Right ventricle myocardium inferior (tissue), 1 donor: ENCODE measurements at places on chromosomes 5 and 9. TPM values are rescaled to one million over a fixed set of nuclear protein-coding genes. Genes with fewer than 3 reads are reported as not detected.

Gene SPINK13
- not detected for total RNA-seq

Gene ADGRD2
- total RNA-seq: not detected

Gene CNTNAP3B
- 6.8 TPM for total RNA-seq

DNA sequence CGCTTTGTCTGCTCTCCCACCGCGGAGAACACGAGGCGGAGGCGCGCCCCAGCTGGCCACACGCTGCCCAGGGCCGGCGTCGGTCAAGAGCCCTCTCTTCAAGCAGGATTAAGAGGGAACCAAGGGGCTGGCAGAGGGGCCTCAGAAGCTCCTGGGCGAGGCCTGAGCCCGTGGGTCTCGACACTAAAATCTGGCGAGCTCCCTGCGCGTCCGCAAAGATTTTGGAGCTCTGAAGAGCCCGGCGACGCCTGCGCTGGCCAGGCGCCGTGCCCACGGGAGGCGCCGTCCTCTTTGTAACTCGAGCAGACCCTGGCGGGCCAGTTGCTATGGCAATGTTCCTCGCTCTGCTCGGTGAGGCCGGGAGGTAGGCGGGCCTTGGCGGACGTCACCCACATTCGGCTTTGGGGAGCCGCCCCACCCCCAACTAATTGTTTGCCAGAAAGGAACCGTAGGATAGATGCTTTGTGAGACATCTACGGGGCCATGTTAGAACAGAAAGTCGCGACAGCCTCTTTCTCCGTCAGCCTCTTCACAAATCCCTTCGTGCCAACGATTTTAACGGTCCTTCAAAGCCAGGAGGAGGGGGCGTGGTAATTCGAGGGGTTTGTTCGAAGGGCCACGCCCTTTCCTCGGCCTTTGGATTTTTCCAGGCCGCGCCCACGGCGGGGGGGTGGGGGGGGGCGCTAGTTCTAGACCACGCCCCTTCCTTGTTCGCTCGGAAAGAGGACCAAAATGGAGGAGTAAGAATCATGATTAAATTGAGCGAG is 714 bp upstream of the CNOT8 start:
- DNase-seq: peak; percentile 99

- no peak for DNase-seq
These were observed 592.2 kb downstream of the ANXA1 start for GRCh38 chr9:73743826-73744225.

DNA sequence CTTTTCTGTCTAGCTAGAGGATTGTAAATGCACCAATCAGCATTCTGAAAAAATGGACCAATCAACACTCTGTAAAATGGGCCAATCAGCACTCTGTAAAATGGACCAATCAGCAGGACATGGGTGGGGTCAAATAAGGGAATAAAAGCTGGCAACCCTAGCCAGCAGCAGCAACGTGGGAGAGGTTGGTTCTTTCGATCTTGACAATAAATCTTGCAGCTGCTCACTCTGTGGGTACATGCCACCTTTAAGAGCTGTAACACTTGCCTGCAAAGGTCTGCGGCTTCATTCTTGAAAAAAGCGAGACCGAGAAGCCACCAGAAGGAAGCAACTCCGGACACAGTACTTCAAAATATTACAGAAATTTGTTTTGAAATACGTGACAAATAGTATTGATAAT is 424.6 kb upstream of the CDH9 start:
- DNase-seq: no peak

DNA sequence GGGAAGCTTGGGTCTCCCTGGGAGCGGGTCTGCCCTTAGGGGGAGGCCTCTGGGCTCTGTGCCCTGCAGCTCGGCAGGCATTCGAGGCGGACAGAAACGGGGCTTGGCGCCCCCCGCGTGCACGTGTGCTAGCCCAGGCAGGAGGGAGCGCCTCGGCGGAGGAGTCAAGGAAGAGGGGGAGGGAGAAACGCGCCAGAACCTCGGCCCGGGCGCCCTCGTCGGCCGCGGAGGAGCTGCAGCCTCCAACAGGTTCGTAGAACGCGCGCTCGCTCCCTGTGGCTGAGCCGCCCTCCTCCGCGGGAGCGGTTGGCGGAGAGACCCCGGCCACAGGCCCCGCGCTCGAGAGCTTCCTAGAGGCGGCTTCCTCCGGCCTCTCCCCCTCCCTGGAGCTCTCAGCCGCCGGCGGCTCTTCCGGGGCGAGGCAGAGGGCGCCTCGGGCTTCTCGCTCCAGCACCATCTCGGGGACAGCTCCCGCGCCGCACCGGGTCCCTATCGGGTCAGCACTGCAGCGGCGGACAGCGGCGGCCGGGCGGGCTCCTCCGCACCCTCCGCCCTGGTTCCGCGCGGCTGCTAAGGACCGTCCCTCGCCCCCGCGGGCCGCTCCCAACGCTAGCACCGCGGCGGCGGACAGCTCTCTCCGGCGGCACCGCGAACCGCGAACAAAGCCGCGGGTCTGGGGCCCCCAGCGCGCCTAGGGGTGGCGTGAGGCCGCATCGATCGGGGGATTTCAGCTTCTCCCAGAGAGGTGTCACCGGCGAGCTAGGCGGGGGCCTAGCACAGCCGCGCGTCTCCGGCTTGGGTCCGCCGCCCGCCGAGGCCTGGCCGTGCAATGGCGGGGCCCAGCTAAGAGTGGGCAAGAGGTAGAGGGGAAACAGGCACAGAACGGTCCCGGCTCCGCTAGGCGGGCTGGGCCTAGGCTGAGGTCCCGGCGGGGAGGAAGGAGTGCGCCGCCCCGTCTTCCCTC is 74.6 kb upstream of the CPLX2 start:
- DNase-seq: peak; percentile 88

GRCh38 chr9:18626046-18626698 is 152.2 kb downstream of the ADAMTSL1 start:
- no peak for DNase-seq

DNA sequence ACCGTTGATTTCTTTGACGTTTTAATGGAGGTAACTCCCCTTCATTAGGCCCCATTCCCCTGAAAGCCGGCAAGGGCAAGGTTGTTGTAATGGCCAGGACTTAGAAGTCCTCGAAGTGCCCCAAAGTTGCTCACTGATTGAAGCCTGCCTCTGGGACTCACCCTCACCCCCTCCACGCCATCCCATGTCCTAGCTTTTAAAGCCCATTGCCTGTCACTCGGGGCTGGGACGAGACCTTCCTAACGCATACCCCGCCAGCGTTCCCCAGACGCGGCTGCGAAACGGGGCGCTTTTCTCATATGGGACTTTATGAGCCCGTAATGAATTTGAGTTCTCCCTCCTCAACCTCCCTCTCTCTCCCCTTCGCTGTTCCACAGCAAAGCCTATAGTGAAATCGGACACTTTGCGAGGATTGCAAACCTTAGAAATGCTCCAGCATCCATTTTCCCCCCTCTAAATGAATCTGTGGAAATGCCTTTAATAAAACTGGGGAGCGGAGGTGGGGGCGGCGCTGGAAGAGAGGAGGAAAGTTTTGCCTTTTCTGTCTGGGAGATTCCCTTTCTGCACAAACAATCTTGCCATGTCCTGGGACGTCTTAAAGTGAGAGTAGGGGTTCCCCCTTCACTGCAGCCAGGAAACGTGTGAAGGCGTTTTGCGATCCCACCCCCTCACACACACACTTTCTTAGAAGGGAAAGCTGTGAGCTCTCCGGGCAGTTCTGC is 1.5 kb downstream of the PAPPA start:
- no peak for DNase-seq

- DNase-seq: no peak
These were observed 65.3 kb downstream of the RXRA start for GRCh38 chr9:134391319-134392231.

DNA sequence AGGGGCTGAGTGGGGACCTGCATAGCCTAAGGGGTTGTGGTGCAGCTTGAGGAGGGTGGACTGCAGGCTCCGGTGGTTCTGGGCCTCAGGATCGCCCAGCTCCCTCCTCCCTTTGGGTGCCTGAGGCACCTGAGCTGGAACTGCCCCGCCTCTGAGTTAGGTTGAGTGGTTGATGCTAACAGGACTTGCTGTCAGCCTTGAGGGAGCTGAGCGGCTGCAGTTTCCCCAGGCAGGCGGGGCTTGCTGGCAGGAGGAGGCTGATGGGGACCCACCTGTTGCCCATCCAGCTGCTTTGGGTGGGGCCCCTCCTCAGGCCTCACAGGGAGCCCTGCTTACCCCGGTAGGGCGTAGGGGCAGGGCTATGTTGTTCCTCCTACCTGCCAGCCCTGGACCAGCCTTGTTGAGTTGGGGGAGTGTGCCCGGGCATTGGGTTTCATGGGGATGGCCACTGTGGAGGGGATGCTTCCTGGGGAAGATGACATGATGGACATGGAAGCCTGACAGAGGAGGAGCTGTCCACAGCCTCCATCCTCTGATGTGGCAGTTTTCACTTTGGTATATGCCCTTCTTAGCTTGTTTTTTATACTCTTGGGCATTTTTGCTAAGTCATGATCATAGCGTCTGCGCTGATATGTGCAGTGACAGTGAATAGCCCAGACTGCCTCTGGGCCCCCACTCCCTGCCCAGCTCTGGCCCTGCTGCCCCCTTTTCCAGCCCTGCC is 14.3 kb downstream of the WNK2 start:
- DNase-seq: no peak
